Urinary bladder (tissue), 4 donors: ENCODE measurements at places on chromosomes 5 and 9. TPM values are rescaled to one million over a fixed set of nuclear protein-coding genes. Genes with fewer than 3 reads are reported as not detected.

DNA sequence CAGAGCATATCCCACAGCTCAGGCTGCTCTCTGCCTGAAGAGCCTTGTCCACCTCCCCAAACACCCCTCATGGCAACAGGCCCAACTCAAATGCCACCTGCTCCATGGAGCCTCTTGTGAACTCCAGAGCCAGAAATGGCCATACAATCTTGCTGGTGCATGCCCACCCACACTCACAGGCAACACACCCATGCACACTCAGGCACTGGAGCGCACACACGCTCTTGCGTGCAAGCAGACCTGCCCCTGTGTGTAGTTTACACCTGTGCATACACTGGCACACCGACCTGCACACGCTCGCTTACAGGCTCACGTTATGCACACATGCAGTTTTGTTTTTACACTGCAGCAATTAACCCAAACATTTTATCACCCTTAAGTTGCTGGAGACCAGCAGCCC is 40.0 kb downstream of the HRH2 start:
- no peak for DNase-seq

DNA sequence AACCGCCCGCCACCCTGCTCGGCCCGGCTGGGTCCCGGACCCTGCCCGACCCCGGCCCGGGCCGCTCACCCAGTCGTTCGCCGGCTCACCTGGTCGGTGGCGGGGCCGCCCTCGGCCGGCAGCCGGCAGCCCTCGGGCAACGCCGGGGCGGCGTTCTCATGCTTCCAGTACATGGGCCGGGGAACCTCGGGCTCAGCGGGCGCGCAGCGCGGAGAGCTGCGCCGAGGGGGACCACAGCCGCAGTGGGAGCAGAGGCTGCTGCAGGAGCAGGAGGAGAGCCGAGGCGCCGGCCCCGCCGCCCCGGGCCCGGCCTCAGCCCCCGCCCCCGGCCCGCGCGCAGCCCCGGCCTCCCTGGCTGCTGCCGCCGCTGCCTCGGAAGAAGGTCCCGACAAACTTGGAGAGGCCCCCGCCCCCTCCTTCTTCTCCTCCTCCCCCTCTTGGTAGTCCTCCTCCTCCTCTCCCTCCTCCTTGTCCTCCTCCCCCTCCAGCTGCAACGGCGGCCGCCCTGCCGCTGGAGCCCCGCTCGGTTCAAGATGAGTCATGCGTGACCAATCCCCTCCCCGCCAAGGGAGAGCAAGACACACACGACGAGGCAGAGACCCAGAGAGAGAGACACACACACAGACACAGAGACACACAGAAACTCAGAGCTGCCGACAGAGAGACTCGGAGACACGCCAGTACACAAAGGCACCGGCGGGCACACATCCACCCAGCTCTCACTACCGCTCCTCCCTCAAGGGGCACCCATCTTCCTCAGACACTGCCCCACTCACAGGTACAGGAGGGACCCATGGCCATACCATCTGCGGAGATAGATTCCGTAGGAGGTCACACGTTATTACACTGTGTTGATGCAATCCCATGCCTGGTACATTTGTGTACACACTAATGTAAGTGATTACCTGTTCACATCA is at the start of gene LHX6:
LHX6 (minus strand) TSS at position 390 of the 917 bp plus-strand sequence; CDS start at position 173, 217 bp downstream.
- no peak for DNase-seq

DNA sequence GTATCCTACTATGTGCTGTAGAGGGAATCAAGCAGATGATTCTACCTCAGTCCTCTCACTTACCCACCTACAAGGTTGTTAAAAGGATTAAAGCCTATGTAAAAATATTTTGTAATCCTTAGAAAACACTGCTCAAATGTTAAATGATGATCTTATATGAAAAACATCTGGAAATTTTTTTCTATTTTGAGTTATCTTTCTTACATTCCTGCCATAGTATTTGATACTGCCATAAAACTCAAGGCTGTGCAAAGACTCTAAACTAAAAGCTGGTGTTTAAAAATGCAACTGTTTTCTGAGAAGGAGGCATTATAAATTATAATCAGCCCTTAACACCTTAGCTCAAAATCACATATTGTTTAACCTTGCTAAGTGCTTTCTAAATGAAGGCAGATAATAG is 474.2 kb downstream of the PRELID2 start:
- DNase-seq: no peak

DNA sequence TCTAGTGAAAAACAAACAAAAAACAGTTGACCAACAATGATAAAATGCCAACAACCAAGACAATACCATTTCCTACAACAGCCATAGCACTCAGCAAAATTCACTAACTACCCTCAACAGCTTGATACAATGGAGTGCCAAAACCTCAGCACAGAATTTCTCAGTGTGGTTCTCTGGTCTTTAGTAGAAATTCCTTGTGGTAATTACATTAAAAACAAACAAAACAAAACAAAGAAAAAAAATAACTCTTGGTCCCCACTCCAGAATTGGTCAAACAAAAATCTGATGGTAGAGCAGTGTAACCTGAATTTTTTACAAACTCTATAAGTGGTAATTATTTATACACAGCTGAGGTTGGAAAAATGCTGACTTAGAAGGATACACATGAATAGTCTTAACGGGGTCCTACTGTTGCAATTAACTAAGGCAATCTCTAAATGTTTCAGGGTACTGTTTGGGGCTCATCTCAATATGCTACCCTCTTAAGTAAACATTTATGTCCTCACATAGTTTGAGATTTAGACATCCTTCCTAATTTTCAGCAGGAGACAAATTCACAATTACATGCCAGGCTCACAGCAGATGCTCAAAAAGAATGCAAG is 13.8 kb downstream of the CSNK1A1 start:
- no peak for DNase-seq

- no peak for DNase-seq
These were observed 53.3 kb downstream of the PRRC2B start for GRCh38 chr9:131447148-131447547.

DNA sequence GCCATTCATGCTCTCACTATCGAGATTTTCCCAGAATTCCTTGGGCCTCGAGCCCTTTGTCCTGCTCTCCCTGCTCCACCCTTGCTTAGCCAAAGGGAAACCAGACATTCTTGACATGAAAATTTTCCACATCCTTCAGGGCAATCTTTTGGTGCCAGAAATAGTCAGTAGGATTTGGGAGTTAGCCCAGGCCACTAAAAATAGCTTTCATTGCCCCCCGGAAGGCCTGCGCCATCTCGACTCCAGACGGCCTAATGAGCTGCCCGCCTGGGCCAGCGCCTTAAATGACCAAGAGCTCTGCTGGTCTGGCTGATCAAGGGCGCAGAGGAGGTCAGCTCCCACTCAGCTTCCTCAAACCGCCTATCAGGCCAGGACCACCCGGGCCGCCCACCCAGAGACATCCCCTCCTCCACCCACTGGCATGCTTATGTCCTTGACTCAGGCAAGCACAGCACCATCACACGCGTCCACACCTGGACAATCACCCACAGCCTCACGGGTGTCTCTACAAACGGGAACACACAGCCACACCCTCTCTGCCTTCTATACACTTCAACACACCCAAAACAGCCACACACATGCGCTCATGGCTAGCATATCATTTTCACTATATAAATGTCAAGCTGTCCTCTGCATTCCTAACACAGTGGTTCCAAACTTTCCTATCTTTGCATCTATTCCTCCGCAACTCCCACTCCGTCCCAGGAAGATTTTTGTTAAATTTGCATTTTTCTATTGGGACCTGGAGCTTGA is 20.9 kb downstream of the DUSP1 start:
- no peak for DNase-seq

DNA sequence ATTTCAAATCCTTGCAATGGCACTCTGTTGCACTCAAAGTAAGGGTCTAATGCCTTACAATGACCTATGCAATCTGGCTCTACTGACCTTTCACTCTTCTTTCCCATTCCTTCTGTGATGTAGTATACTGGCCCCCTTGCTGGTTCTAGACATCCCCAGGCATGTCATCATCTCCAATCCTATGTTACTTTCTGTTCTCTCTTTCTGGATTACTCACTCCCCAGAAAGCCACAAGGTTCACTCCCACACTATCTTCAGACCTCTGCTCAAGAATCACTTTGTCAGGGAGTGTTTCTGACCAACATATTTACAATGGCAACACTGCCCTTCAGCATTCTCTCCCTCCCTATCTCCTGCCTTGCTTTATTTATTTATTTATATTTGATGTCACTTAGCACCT is 802.2 kb upstream of the WWC1 start:
- no peak for DNase-seq

DNA sequence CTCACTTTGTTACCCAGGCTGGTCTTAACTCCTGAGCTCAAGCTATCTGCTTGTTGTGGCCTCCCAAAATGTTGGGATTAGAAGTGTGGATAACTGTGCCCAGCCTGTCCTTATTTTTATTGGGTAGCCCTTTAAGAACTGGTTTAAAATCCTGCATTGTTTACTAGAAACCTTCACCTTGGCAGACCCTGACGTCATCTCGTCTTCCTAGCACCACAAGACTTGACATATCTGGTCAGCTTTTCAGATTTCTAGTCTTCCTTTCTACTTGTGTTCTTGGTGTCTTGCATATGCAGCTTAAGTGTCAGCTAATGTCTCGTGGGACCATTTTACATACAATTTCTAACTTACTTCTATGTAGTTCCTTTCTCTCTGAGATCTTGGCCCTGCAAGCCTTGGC is 258.9 kb downstream of the IZUMO3 start:
- DNase-seq: no peak

DNA sequence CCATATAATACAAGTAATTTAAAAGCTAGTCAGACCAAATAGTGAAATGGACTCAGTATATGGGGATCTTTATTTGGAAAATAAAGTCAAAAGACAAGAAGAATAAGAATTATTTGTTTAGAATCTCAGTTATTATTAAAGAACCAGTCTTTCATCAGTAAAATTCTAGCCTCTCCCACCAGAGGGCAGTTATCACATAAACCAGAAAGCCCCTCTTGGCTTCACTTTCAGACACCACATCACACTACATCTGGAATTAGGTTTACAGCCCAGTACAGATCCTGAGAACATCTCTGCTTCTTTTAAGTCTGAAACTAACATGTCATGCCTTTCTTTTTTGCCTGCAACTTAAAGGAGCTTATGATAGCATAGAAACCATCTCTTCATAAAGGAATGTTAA is 12.2 kb upstream of the HSPB3 start:
- DNase-seq: no peak

- DNase-seq: no peak
These were observed 11.6 kb upstream of the CETN3 start for GRCh38 chr5:90421136-90421535.

GRCh38 chr9:37859043-37859442 is 44.9 kb downstream of the SLC25A51 start:
- DNase-seq: no peak

GRCh38 chr5:178675922-178676321 is 49.1 kb upstream of the CLK4 start:
- DNase-seq: no peak

- DNase-seq: no peak
These were observed 54.0 kb upstream of the S1PR3 start for GRCh38 chr9:88937248-88937647.

GRCh38 chr5:119166026-119166425 is 95.1 kb downstream of the DMXL1 start:
- DNase-seq: no peak

DNA sequence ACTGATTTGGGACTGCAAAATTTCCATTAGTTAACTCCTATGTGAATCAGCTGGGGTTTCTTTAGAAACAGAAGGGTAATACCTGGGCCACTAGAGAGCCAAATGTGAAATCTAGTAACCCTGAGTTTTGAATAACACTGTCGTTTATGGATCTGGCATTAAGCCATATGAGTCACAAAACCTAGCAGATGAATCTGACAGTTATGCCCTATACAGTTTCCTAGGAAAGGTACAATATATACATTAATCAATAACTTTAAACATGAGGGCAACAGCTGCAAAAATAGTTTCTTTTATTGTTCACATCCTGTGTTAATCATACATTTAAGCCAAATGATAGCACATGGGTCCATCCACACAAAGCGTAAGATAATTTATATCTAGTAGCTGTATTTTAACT is 56.9 kb downstream of the PAM start:
- no peak for DNase-seq

GRCh38 chr9:27176971-27177370 is 67.9 kb downstream of the TEK start:
- DNase-seq: no peak

DNA sequence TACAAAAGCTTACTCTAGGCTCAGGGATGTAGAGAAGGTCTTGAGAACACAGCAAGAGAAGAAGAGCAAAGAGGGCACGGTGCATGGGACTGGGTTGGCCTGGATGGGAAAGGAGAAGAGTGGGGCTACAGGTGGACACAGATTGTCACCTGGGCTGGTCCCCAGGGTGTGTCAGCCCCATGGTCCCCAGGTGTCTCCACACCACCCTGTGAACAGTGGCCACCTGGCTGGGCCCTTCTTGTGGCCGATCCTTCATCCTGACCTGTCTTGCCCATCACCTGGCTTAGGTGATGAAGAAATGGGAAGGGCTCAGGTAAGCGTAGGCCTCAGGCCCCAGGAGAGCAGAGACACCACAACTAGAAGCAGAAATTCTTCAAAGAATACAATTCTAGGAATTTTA is 188.9 kb downstream of the TENT4A start:
- DNase-seq: no peak

- no peak for DNase-seq
These were observed 112.4 kb downstream of the ISL1 start for GRCh38 chr5:51495672-51496071.

DNA sequence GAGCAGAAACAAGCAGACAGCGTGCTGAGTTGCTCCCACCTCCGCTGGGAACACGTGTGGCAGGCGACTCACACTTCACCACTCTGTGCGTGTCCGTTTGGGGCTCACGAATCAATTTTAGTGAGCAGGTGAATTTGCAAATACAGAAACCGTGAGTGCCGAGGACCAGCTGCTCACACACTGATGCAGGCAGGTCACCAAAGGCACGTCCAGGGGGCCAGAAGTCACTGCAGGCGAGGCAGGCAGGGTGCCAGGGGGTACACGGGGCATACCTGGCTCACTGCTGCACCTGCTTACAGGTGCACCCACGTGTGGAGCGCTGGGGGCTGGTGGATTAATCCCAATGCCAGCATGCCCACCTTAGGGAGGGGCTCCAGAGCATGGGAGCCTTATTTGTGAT is 68.8 kb downstream of the ZNF354C start:
- DNase-seq: no peak

- DNase-seq: no peak
These were observed 27.6 kb downstream of the DIMT1 start for GRCh38 chr5:62376064-62376463.

- no peak for DNase-seq
These were observed 116.6 kb upstream of the VCAN start for GRCh38 chr5:83354958-83355357.

DNA sequence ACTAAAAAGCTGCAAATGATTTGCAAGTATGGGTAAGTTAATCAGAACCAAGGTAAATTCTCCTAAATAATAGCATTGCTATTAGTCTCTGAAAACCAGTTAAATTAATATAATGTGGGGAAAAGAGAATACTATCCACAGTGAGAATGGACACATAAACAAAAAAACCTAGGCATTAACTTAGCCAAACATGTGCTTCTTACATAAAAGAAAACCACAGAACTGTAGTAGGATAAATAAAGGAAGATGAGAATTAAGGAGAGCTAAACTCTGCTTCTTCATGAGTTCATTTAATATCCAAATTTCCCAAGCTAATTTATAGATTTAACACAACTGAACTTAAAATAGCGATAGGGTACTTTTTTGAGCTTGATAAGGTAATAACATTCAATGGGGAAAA is 31.8 kb downstream of the ABCA1 start:
- no peak for DNase-seq

Gene BICD2
- polyA plus RNA-seq: 30.4 TPM

Gene PCDHA11
- polyA plus RNA-seq: 0.06 TPM

Gene MOB3B
- polyA plus RNA-seq: 3.8 TPM

Gene CCL27
- 0.32 TPM for polyA plus RNA-seq

Gene GDF9
- polyA plus RNA-seq: 0.65 TPM

Gene DOK3
- 8.5 TPM for polyA plus RNA-seq

Gene FCN1
- polyA plus RNA-seq: 3.6 TPM

Gene IFNK
- polyA plus RNA-seq: not detected

Gene MRPL22
- polyA plus RNA-seq: 42.4 TPM
